BE2C (cell line): ENCODE measurements at places on chromosomes 1 and 21.
A peak's percentile ranks its signal among the peaks of the same experiment; 100 is the strongest.

DNA sequence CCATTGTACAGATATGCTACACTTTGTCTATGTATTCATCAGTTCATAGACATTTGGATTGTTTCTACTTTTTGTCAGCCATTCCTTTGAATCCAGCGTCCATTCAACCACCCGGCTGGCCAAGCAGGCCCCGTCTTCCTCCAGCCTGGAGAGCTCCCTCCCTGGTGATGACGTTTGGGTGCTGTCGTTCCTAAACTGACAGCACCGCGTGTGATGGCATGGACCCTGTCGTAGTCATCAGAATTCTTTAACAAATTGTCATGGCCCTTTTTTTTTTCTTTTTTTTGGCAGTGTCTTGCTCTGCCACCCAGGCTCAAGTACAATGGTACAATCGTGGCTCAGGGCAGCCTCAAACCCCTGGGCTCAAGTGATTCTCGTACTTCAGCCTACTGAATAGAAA is 138.6 kb upstream of the ERRFI1 start:
- no peak for DNase-seq

DNA sequence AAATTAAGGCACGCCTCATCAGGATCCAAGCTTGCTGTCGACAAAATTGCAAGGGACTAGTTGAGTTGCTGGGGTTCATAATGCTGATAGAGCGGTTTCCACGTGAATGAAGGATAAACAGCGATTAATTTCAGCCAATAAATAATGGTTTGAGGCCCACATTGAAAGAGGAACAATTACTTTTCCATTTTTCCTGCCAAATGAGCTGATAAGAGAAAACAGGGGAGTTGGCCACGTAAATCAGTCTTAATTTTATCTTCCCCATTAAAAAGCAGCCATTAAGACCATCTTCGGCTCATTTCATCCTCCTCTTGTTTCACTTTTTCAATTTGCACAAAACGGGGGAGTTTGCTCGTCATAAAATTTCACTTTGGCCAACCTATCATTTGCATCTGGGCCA is 235.5 kb upstream of the RRP15 start:
- DNase-seq, result no peak

GRCh38 chr1:6815726-6816125 is 30.5 kb downstream of the CAMTA1 start:
- DNase-seq, result no peak

- no peak for DNase-seq
Measured at GRCh38 chr1:221747839-221748238, 6.0 kb upstream of the DUSP10 start.

GRCh38 chr21:18411565-18411964 is 8.0 kb upstream of the TMPRSS15 start:
- no peak for DNase-seq

- DNase-seq, result no peak
Measured at GRCh38 chr1:233901495-233901894, 3.0 kb upstream of the SLC35F3 start.

DNA sequence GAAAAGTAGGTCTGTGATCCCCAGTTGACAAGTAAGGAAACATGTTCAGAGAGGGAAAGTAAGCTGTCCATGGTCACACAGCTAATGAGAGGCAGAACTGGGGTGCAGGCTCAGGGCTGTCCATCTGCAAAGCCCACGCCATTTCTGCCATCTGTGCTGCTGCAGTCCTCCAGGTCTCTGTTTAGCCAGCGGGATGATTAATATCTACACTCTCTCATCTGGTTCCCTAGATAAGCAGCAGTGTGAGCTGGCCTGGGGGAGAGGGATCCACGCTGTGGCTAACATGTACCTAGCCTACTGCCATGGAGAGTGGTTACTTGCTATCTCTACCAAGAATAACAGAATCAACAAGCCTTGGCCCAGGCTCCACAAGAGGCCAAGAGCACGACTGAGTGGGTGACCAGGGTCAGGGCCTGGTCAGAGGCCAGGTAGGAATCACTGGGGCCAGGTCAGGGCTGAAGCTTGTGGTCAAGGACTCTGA is 75.2 kb downstream of the TRABD2B start:
- DNase-seq, result peak; percentile 30

DNA sequence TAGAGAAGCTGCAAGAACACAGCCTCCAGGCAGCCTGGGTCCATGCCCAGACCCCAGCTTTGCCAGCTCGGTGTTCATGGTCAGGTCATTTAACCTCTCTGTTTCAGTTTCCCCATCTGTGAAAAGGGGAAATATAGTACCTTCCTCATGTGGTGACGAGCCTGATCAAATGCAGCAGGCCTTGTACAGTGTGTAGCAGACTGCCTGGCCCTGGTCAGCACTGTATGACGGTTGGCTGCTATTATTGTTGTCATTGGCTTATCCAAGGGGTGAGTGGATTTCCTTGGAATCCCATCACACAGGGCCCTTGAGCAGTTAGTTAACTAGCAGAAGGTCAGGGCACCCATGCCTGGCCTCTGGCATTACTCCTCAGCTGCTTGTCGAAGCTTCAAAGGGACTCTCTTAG is 6.6 kb upstream of the TMEM51 start:
- no peak for DNase-seq

- DNase-seq, result no peak
Measured at GRCh38 chr21:35812679-35813078, 247.6 kb downstream of the SETD4 start.

- DNase-seq, result no peak
Measured at GRCh38 chr1:66553846-66554245, 19.9 kb downstream of the SGIP1 start.

GRCh38 chr1:75733661-75734060 is 9.2 kb downstream of the ACADM start:
- no peak for DNase-seq

GRCh38 chr1:40385437-40386358 is 12.2 kb downstream of the SMAP2 start:
- DNase-seq, result no peak

DNA sequence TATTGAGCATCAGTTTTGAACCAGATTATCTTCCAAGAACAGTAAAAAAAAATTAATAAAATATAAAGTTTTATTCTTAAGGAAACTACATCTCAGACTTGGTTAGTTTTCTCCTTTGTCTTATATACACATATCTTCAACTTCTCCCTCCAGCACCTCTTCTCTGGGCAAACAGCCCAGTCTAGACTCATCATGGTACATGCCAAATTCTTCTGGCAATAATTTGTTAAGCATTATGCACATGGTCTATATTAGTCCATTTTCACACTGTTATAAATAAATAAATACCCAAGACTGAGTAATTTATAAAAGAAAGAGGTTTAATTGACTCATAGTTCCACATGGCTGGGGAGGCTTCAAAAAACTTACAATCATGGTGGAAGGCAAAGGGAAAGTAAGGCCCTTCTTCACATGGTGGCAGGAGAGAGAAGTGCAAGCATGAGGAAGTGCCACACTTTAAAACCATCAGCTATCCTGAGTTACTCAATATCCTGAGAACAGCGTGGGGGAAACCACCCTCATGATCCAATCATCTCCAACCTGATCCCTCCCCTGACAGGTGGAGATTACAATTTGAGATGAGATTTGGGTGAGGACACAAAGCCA is 108.7 kb upstream of the RNPC3 start:
- no peak for DNase-seq

DNA sequence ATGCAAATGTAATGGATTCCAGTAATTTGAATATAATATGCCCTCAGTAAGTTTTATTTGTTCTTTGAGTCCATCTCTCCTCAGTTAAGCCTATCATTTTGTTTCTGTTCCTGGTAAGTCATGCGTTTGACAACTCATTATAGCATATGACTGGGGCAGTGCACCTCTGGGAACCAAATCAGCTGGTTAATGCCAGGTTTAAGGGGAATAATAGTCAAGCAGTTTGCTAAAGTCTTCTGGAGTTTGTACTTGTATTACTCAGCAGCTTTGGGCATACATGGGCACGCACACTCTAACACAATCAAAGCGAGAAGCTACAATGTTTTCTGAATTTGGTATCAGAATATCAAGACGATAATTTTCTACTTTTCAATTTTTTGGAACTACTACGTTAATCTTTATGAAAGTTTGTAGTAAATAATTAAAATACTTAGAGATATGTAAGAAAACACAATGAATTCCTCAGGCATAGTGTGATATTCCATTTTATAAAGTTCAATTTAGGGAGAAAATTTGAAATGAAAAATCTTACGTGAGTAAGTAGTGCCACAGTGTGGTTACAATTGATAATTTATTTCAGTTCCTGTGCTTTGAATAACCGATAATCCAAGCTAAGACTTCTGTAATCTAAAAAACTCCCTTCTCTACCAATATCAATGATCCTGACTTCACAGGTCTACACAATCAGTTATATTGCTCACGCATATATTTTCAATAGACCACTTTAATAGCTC is 43.8 kb upstream of the KCTD3 start:
- no peak for DNase-seq

GRCh38 chr1:152735648-152736047 is 22.2 kb upstream of the KPRP start:
- DNase-seq, result no peak

GRCh38 chr1:117359561-117360289 is 7.5 kb upstream of the MAN1A2 start:
- DNase-seq, result no peak

- no peak for DNase-seq
Measured at GRCh38 chr1:155499263-155499662, 63.3 kb downstream of the ASH1L start.

GRCh38 chr1:179127163-179127895 is 45.5 kb downstream of the TOR3A start:
- no peak for DNase-seq

DNA sequence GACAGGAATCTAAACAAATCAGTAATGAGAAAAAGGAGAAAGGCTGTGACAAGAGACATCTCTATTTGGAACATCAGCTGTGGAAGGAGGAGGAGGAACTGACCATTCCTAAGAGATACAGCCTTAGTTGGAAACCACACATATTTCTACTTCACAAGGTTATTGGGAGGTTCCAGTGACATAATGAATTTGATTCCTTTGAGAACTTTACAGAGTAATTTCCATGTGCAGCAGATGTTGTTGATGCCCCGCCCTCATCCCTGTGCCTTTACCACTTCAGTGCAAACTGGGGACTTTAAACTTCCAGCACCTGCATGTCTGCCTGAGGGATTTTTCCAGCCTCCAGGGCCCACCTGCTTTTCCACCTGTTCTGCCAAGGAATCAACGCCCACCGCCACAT is 9.3 kb upstream of the ST6GALNAC5 start:
- no peak for DNase-seq

DNA sequence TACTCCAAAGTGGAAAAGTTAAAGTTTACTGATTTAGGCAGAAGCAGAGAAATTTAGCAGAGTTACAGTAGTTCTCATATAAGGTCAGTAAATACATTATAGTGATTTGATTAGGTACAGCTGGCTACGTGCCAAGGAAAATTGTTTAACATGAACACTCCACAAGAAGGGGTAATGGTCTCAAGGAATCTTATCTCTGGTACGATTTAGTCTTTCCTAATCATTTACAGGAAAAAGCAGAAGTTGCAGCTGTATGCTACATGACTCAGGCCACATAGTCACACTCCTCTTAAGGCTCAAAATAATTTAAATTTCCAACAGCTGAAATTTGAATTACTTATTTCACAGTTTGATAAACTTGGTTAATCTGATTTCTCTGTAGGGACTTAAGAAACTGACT is 36.9 kb upstream of the OR2B11 start:
- DNase-seq, result no peak

DNA sequence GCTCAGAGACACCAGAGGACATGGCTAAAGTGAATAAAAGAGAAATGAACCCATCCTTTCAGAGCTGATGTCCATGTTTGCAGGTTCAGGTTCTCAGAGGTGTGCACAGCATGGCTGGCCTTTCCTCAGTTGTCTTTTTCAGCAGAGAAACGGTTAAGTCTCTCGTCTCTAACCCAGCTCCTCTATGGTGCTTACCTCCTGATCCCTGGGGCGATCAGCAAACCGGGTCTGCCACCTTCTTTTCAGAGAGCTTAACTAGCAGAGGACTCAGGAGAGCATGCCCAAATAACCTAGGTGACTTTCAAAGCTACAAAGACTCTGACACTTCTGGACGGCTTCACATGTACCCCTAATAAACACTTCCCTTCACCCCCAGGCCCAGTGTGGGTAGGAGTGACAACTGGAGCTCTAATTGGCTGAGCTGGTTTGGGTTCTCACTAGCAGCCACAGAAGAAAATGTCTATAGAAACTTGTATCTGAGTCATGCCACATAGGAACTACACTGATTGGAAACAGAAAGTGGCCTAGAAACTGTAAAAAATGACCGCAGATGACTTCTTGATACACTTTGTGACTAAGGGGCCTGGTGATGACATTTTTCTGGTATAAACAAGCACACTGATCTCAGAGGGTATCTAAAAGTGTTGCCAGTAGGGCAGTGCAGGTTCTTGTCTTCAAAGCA is at the start of gene AIM2:
Gene AIM2 (minus strand): TSS at position 329 of the 682 bp plus-strand sequence. CDS start 3,267 bp downstream, outside the sequence.
- DNase-seq, result no peak

DNA sequence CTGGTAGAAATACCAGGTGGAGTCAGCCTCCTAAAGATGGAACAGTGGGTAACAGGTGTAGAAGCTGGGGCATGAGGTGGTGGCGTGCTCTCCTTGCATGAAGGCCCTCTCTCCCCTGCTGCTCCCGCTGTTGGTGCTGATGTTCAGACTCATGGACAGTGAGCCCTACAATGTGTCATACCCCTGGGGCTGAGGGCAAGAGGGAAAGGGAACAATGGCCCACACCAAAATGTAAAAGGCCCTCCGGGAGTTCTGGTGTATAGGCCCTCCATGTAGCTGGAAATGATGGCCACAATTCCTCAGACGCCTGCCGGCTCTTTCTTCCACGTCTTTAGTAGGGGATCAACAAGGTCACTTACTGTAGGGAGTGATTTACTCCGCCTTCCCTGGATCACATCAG is 194.9 kb downstream of the DYRK1A start:
- no peak for DNase-seq

GRCh38 chr1:212557739-212558692 is 50.5 kb upstream of the ATF3 start:
- peak; percentile 29 for DNase-seq

DNA sequence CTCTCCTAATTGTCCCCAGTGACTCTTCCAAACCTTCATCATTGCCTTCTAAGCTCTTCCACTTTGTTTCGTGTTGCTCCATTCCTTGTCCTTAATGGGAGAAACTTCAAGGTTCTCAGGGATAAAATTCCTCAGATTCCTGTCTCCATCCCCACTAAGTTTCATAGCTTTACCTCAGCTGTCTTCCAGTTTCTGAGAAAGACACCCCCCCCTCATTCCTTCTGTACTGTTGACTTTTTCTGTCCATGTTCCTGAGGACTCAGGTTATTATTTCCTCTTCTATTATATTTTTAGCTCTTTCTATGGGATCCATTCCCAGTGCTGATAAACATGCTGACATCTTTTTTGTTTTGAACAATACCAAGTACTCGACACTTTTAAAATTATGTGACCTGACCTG is 215.3 kb upstream of the PTGFR start:
- no peak for DNase-seq

GRCh38 chr1:19360843-19361610 is 48.9 kb downstream of the SLC66A1 start:
- DNase-seq, result no peak

DNA sequence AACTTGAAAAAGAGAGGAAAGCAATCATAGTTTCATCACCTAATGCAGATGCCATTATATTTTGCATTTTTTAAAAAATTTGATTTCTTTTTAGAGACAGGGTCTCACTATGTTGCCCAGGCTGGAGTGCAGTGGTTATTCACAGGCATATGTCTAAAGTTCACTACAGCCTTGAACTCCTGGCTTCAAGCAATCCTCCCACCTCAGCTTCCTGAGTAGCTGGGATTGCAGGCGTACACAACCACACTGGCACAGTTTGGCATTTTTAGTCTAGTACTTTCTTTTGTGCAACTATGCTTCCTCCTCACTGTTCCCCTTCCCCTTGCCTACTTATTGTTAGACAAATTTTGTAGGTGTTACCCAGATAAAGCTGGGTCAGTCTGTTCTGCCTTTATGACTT is 18.0 kb downstream of the RHOU start:
- DNase-seq, result no peak
